ENCODE measurements at places on chromosomes 5 and 9. TPM values are rescaled to one million over a fixed set of nuclear protein-coding genes. Genes with fewer than 3 reads are reported as not detected.

The ABCA1 gene
- total RNA-seq = 11.2 TPM

The CPLANE1 gene
- 4.3 TPM for total RNA-seq

The S100Z gene
- total RNA-seq = not detected

The TMC1 gene
- total RNA-seq = not detected

The TAF1L gene
- total RNA-seq = not detected

The NOL8 gene
- total RNA-seq = 63.2 TPM

The CTSL gene
- 0.58 TPM for total RNA-seq

The LHX3 gene
- total RNA-seq = 0.17 TPM

The CTXN3 gene
- total RNA-seq = not detected

The ANKRD34B gene
- not detected for total RNA-seq

The LTC4S gene
- total RNA-seq = 4.8 TPM

The PCDH12 gene
- total RNA-seq = not detected

The NEUROG1 gene
- not detected for total RNA-seq

- DNase-seq = no peak
Measured at GRCh38 chr9:81776834-81777233, 87.5 kb upstream of the TLE1 start.

GRCh38 chr9:123686131-123686828, 243.6 kb downstream of the DENND1A start:
- no peak for DNase-seq

- DNase-seq = peak; percentile 59
Measured at GRCh38 chr9:33287087-33287490, 3.2 kb upstream of the NFX1 start.

- DNase-seq = no peak
Measured at GRCh38 chr9:3884736-3885135, 358.9 kb upstream of the RFX3 start.

DNA sequence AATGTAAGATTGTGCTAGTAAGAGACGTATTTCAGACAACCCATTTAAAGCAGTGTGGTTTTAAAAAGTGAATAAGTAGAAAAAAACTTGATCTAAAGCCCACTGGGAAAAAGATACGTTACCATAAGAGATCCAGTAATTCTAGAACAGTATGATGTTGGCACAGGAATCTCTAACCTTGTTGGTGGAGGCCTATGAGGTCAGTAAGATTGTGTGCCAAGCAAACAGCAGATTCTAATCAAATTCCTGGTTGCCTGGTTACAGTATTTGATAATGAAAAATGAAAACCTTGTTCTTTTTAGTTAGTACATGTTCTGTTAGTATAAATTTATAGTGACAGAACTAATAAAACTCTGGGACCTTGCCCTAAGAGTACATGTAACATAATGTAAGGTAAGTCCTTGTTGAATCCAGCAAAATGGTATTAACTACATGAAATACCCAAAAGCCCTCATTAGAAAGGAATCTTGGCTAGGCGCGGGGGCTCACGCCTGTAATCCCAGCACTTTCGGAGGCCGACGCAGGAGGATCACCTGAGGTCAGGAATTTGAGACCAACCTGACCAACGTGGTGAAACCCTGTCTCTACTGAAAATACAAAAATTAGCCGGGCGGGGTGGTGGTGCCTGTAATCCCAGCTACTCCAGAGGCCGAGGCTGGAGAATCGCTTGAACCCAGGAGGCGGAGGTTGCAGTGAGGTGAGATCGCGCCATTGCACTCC, 33.2 kb upstream of the DMXL1 start:
- DNase-seq = no peak

DNA sequence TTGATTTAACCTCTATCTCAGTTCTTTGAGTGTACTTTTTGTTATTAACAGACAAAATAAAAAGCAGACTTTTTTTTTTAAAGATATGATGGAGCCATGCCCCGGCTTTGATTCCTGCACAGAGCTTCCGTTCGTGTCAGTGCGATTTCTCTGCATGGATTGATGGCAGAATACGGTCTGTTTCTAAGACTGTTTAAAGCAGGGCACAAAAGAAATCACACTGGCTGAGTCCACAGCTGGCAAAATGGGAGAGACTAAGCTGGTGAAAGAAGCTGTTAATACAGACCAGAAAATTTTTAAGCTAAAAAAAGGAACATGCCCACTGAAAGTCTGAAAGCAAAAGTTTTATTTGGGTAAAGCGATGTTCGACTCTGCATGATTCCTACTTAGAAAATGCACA, 501.4 kb upstream of the WWC1 start:
- DNase-seq = no peak

GRCh38 chr9:27784847-27785713, 211.8 kb upstream of the C9orf72 start:
- no peak for DNase-seq

- DNase-seq = no peak
Measured at GRCh38 chr9:125626187-125626586, 80.8 kb downstream of the MAPKAP1 start.

DNA sequence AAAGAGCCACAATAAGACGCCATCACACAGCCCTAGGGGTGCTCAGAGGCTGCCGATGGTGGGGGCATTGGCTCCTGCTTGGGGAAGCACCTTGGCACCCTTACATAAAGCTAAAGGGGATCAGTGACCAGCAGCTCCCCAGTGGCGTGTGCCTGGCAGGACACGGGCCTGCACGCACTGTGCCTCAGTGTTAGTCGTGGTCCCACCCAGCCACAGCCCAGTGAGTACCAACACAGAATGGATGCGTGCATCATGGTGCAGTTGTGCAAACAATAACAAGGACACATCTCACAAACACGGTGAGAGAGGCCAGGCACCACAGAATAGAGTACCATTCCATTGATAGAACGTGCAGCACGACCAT, 103.2 kb downstream of the WNK2 start:
- DNase-seq = no peak

GRCh38 chr5:110753600-110753999, 14.8 kb downstream of the SLC25A46 start:
- peak; percentile 24 for DNase-seq

DNA sequence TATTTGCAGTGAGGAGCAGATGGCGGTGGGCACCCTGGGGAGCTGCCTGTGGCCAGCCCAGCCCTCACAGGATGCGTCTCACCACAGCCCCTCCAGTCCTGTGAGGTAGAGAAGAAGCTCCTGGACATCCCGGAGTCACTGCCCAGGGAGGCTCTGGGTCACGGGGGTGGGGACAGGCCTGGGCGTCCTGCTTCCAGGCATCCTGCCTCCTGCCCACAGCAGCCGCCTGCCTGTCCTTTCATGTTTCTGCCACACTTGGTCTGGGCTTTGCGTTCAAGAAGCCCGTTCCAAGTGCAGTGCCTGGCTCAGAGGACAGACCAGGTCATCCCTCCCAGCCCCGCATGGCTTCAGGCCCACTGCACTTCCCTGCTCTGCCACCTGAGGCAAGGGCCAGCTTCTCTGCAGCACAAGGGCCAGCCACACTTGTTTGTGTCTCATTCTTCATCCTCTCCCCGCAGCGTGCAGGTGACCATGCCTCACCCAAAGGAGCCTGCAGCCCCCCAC, 38.2 kb downstream of the ZDHHC11B start:
- peak; percentile 46 for DNase-seq

GRCh38 chr9:1708219-1708618, 306.9 kb upstream of the SMARCA2 start:
- DNase-seq = no peak

GRCh38 chr5:78776637-78777036, 128.1 kb upstream of the LHFPL2 start:
- DNase-seq = no peak

GRCh38 chr5:176618783-176619182, 8.8 kb upstream of the GPRIN1 start:
- no peak for DNase-seq

DNA sequence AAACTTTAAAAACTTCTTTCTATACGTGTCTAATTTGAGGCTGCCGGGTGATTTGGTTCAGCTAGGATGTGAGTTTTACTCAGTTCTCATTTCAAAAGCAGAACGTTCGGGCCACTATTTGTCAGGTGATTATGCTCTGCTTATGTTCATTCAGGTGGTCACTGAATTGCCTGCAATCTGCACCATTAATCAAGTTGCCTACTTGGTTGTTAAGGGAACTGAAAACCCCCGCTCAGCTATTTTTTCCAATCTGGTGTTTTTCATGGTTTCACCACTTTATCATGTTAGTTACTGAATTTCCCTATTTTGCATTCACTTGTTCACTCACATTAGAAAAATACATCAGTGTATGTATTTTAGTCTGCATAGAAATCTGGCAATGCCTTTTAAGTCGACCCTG, 523.0 kb downstream of the CSNK1G3 start:
- no peak for DNase-seq

GRCh38 chr5:96924016-96924443, 11.8 kb upstream of the LNPEP start:
- peak; percentile 40 for DNase-seq

DNA sequence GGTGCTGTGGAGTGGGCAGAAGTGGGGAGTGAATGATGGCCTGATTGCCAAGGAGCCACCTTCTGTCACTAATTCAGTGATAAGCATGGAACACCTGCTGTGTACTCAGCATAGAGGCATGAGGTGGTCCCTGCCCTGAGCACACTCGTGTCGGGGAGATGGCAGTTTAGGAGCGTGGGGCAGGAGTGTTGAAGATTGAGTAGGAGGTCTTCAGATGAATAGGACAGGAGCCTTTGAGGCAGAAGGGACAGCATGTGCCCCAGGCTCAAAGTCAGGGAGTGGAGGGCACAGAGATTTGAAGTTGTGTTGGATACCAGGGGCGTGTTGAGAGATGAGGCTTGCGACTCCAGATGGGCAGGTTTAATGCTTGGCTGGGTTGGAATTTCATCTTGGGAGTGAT, 55.0 kb downstream of the ZNF618 start:
- no peak for DNase-seq

DNA sequence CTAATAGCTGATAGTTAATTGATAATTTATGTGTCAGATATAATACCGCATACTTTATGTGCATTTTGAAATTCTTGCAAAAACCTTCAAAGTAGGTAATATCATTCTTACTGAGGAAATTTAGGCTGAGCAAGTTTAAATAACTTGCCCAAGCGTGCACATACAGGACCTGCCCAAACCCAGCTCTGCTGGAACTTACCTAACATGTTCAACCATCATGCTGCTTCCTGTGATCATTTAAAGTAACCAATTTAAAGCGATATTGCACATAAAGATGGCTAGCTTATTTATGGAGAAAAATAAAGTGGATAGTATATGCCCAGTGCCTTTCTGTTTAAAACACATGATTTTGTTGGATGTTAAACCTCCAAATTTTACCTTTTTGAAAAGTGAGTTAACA, 4.3 kb downstream of the FAM174A start:
- DNase-seq = no peak

DNA sequence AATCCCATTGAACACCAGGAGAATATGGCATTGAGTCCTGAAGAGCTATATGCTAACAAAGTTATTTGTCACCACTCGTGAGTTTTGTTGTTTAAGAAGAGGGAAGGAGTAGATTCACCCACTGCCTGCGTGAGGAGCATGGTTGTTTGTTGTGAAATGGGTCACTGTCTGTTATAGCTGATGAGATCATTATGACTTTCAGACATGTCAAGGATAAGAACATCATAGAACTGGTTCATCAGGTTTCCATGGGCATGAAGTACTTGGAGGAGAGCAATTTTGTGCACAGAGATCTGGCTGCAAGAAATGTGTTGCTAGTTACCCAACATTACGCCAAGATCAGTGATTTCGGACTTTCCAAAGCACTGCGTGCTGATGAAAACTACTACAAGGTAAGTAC, 76.9 kb downstream of the SYK start:
- no peak for DNase-seq

- peak; percentile 68 for DNase-seq
Measured at GRCh38 chr9:83508067-83508466, 30.1 kb downstream of the FRMD3 start.

- DNase-seq = no peak
Measured at GRCh38 chr9:84756171-84756570, 86.6 kb downstream of the NTRK2 start.

- peak; percentile 43 for DNase-seq
Measured at GRCh38 chr5:56816546-56817081, 1.3 kb downstream of the MAP3K1 start.

DNA sequence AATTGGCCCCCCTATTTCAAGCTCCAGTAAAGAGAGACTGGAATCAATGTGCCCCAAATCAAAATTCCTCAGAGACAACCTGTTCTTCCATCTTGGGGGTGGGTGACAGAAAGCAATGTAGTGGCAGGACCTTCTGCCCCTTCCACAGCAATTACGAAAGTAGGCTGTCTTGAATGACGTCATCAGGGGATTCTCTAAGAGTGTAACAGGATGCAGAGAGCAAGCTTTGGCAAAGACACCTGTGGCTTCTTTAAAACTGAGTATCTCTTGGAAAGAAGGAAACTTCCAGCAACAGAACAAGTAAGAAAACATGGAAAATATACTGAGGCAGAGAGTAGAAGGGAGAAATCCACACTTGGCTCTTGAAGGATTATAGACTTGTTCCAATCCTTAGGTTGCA, 247.6 kb upstream of the PDE4D start:
- DNase-seq = no peak

DNA sequence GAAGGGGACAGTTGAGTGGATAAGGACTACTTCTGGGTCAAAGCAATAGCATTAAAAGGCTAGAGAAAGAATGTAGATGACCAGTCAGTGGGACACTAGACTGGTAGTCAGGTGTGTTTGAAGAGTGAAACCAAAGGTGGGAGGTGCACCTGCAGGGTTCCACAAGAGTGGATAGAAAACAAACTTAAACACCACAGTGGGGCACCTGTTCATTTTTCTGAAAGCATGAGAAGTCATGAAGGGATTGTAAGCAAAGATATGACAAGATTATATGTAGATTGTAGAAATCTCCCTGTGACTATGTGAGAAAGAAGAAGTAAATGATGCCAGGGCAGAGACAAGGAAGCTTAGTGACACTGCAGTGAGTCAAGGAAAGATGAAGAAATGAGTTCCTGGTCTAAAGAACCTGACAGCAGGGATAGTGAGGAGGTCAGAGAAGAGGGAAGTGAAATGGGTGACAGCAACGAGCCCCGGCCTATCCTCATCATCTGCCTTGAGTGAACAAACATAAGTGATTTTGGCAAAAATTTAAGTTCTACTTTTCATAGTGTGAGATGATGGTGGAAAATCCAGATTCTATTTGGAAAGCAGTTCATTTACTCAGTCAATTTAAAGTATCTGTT, 296.9 kb downstream of the TLE4 start:
- DNase-seq = no peak

GRCh38 chr9:27437652-27438373, 86.3 kb upstream of the IFNK start:
- DNase-seq = no peak

DNA sequence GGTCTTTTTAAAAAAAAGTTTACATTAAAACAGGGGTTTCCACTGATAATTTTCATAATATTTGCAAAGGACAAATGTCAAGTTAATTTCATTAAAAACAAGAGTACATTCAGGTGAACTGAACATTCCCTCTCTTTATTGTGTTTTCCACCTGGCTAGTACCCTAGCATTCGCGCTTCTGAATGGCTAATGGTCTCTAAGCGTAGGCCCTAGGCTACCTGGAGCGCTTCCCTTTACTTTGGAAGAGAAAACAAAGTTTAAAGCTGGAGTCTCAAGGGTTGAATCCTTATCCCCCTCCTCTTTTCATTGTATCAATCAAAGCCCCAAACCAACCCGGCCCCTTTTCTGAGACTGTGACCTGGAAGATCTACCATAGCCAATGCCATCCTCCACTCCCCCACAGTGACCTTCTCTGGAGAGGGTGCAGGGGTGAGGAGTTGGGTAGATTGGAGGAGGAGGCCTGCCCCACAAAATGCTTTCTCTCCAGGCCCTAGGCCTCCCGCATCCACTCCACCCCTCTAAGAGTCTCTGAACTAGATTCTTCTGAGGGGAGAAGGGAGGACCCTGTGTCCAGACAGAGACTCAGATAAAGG, 73.3 kb upstream of the TBCA start:
- no peak for DNase-seq

GRCh38 chr5:139763280-139763929, 32.2 kb upstream of the PSD2 start:
- DNase-seq = no peak

- no peak for DNase-seq
Measured at GRCh38 chr9:1938135-1938534, 77.0 kb upstream of the SMARCA2 start.
